Right renal cortex interstitium (tissue), 3 donors: ENCODE measurements at places on chromosomes 3 and 15.

GRCh38 chr3:114685161-114685560 is 391.3 kb downstream of the TIGIT start:
- DNase-seq: no peak

- no peak for DNase-seq
Observed at GRCh38 chr3:8882171-8882593, 81.1 kb downstream of the RAD18 start.

DNA sequence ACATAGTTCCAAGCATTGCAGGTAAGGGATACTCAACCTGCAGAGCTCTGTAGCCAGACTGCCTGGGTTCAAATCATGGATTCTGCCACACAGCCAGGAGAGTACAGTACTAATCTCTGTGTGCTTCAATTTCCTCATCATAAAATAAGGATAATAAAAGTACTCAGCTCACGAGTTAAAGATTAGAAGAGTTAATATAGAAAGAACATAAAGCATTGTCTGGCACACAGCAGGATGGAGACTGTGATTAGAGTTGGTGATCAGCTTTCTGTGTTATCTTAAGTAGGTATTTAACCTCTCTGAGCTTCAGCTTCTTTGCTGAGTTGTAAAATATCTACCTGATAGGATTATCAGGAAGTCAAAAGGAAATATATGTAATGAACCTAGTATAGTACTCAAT is 2.7 kb downstream of the CEP70 start:
- DNase-seq: no peak

DNA sequence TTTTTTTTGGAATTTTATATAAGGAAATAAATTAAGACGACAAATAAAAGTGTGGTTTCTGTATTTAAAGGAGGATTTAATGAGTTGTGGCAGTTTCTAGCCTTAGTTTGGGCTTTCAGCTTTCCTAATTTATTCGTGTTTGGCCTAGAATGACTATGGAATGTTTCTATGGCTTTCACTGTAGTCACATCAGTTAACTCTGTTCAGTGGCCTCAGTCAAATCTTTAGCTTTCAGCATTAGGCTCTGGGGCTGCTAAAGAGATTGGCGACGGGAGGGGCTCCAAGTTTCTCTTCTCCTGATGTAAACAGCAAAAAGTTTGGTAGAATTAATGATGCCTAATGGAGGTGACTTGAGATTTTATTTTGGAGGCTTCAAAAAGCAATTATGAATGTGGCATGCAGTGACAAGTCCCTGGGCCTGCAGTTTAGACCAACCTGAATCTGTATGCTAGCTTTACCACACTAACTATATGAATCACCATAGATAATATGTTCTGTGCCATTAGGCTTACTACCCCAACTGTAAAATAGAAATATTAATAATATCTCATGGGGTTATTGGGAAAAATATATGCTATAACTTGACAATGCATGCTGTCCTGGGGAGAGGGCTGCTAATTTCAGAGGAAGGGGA is 47.1 kb upstream of the ADGRG7 start:
- no peak for DNase-seq

DNA sequence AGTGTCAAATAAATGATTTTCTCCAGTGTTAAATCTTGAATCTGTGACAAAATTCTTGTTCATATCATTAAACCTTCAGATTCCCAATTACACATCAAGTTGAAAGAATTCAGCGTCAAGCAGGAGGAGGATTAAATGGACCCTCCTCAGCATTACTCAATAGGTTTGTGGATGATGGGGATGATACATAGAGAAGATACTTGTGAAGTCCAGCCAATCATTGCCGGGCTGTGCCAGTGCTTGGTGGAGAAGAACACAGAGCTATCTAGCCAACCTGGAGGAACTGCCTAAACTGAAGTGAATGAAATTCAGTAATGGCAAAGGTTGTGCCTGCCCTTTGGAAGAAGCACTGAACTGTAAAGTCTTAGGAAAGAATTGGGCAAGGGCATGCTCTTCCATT is 47.0 kb upstream of the PRICKLE2 start:
- no peak for DNase-seq

DNA sequence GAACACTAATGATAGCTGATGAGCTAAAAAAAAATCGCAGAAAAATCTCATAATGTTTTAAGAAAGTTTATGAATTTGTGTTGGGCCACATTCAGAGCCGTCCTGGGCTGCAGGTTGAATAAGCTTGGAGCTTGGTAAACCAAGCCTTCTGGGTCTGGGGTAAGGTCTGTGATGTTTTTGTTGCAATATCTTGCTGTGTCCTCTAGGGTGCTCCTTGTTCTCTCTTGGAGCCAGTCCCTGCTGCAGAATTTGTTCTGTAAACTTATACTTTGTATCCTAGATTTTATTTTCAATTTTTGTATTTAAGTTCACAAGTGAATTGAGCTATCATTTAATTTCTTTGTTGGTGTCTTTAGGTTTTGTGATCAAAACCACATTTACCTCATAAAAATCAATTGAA is 143.7 kb downstream of the NR1D2 start:
- DNase-seq: no peak

- DNase-seq: peak; percentile 1
Observed at GRCh38 chr3:3802046-3802445, 2.8 kb downstream of the LRRN1 start.

DNA sequence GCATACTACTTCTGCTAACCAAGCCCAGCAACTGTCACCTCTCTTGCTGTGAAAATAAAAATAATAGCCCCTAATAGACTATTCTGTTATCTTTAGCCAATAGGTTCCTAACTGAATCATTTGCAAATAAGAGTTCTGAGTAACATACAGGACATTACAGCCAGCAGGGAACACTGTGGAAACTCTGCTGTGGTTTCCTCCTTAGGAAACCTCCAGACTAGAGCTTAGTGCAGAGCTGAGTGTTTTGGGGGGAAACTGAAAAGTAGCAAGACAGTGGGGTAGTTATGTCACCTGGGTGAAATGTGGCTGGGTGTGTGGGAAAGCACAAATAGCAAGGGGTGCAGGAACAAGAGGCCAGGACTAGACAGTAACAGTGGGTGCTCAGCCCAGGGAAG is 32.4 kb downstream of the DZIP1L start:
- DNase-seq: no peak
